NCI-H446 treated with DMSO at 0.1 percent for 48 hours (cell line): ENCODE measurements at places on chromosomes 12 and 14.

GRCh38 chr14:81095539-81095938 is 125.2 kb downstream of the GTF2A1 start:
- DNase-seq, result no peak

DNA sequence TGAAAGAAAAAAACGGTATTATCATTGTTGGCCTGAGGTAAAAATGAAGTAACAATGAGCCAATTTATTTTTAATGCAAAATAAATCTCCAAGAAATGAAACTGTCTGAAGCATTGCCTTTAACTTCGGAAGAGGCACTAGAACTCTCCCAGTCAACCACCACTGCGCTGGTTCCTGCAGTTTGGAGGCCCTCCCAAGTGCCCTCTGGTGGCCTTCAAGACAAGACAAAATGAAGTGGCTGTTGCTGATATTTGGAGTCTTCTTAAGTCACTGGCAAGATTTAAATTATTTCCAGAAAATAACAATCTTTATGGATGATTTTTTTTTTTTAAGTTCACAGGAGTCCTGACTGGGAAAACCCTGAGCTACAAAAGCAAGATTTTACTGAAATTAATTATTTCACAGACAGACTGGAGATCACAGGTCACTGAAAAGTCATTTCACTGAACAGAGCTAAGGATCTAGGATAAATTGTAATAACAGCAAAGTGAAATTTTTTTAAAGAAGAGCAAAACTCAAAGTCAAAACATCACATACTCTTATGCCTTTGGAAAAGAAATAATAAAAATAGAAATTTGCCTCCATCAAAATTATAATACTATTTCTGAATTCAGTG is 58.2 kb downstream of the DICER1 start:
- peak; percentile 7 for DNase-seq

DNA sequence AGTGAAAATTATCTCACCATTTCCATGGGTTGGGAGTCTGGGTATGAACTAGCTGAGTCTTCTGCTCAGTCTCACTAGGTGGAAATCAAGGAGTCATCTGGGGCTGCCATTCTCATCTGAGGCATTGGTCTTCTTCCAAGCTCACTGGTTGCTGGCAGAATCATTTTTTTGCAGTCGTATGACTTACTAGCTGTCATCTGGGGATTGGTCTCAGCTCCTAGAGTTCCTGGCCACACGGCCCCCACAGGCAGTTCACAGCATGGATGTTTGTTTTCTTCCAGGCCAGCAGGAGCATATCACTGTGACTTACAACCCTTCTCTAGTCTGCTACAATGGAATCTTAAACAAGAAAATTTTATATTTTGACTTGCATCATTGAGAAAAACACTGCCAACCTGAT is 18.6 kb upstream of the OR10AD1 start:
- no peak for DNase-seq

DNA sequence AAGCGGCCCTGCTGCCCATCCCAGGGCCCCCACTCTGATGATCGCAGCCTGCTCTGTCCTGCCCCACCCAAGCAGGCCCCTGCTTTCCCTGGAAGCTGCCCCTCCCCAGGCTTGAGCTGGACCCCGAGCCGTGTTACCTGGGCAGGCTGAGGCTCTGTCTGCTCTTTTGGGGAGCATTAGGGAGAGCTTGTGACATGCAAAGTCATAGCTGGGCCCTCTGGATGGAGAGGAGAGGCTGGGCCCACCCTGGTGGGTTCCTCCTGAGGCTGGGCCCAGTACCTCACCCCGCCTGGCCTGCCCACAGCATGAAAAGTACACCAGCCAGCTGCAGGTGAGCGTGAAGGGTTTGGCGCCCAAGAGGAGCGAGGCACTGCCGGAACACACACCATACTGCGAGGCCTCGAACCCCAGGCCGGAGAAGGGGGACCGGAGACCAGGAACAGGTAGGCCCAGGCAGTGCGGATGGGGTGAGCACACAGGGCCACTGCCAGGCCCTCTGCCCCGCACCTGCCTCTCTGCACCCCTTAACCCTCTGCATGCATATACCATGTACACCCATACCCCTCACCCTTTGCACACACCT is 15.0 kb downstream of the CEP170B start:
- no peak for DNase-seq

DNA sequence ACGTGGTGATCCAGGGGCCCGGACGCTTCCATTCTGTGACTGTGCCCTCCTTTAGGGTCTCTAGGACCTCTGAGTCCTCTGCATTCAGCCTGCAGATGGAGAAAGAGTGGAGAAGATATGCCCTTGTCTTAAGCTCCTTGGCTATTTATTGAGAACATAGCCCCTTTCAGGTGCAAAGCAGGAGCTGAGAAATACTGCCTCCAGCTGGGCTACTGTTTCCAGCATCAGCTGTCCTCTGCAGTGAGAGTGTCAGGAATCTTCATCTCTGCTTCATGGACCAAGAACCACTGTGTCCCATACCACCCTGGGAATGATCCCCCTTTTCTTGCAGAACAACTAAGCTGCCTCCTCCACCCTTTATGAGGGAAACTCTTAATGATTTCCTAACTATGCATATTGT is 47.8 kb upstream of the CEP83 start:
- DNase-seq, result no peak

GRCh38 chr12:102172436-102172835 is 25.2 kb downstream of the PMCH start:
- no peak for DNase-seq

GRCh38 chr12:128783129-128783574 is 40.6 kb downstream of the SLC15A4 start:
- no peak for DNase-seq

DNA sequence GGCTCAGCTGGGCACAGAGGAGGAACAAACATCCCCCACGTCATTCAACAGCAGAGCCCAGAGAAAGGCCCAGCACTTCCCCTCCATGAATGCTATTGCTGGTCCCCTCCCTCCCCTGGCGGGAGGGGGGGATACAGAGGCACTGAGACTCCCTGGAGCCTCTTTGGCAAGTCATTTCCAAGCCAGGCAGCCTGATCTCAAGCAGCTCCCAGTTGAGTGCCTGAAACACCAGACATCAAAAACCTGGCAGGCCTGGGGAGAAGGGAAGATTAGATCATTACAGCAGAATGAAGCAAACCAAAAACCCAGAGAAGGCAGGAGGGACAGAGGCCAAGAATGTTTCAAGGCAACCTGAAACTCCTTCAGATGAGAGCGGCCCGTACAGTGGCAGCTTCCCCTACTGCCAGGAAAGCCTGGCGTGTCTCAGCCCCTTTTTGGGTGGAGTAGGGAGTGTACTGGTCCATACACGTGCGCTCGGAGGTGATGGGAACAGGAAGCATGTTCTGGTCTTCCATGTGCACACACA is 92.1 kb downstream of the LRRC74A start:
- DNase-seq, result peak; percentile 93

DNA sequence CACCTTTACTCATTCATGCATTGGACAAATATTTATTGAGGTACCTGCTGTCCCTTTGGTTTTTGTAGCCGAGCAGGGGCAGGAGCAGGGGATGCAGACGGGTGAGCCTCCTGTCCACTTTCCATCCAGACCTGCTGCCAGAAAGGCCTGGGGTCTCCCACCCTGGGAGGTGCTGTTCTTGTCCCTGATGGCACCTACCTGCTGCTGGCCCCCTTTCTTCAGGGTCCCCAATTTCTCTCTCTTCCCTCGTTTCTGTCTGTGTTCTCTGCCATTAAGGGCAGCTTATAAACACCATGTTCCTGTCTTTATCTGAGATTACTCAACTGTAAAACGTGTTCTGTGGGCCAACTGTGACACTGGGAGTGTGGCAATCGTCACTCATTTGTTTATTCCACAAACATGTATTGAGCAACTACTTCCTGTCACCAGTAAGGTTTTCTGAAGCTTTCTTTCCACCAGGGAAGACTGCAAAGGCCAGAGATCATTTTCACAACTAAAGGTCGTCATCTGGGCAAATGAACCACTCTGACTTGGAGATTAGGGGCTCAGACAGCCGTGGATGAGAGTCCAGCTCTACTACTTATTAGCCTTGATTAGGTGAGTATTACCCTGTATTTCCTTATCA is at the start of gene HAL:
TSS of gene HAL (minus strand) at position 311 of the 625 bp plus-strand sequence. CDS start 434 bp downstream, outside the sequence.
- no peak for DNase-seq

DNA sequence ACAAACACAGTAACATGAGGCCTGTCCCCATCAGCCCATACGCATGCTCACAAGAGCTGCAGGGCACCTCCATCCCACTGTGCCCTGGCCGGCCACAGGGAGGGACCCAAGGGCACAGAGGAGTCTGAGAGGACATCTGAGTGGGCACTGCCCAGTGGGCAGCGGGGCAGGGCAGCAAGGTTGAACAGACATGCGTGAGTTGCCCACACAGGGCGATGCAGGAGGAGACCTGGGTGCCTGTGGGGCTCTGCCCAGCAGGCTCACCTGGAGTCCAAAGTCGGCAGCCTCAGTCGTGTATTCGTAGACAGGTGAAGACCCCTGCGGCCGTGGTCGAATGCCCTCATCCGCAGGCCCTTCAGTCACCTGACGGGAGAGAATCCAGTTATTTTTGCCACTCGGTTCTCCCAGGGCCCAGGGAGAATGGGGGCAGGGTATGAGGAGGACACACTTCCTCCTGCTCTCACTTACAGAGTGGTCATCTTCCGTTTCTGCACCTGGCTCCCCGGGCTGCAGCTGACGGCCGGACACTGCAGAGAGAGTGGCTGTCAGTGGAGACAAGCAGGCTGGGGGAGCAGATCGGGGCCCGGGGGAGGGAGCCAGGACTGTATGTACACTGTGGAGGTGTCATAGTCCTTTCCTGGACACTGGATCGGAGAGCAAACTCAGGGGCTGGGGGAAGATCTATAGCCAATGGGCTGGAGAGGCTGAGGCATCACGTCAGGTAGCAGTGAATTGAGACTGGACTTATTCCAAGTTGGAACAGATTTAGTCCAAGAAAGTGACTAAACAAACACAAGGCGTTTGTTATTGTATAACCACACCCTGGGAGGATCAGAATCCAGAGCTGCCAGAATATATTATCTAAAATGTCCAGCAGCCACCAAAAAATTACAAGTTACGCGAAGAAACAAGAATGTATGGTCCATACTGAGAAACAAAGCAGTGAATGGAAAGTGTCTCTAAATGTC is 20.7 kb downstream of the AHNAK2 start:
- DNase-seq, result no peak

GRCh38 chr14:39733741-39734140 is 301.5 kb upstream of the FBXO33 start:
- DNase-seq, result no peak

- no peak for DNase-seq
Measured at GRCh38 chr12:130639476-130640424, 76.3 kb downstream of the RIMBP2 start.

GRCh38 chr14:32354716-32355115 is 25.6 kb downstream of the AKAP6 start:
- DNase-seq, result no peak

DNA sequence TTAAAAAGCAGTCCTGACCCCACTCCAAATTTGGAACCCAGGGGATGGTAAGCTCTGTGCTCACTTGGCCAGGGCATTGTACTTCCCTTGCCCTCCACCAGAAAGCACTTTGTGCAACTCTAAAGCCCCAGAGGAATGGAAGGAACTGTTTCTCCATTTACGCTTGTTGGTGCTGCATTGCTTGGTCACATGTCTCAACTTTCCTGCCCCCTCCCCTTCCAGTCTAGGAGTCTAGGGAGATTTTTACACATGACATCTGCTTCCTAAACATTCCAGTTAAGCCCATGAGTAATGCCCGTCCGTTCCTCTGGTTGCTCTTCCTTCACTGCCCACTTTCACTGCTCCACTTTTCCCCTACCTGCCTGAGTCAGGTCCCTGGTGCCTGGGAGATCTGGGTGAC is 92.6 kb upstream of the MAP1LC3B2 start:
- no peak for DNase-seq

- DNase-seq, result no peak
Measured at GRCh38 chr12:30794591-30795409, 40.0 kb upstream of the CAPRIN2 start.

DNA sequence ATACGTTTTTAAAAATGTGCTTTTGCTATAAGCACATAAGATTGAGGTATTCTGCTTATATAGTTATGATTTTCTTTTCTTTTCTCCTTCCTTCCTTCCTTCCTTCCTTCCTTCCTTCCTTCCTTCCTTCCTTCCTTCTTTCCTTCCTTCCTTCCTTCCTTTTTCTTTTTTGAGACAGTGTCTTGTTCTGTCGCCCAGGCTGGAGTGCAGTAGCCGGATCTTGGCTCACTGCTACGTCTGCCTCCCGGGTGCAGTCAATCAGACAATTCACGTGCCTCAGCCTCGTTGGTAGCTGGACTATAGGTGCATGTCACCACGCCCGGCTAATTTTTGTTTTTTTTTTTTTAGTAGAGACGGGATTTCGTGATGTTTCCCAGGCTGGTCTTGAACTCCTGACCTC is 5.8 kb downstream of the CFAP54 start:
- DNase-seq, result no peak
